Left renal pelvis (tissue), 4 donors: ENCODE measurements at places on chromosomes 5 and 9. TPM values are rescaled to one million over a fixed set of nuclear protein-coding genes. Genes with fewer than 3 reads are reported as not detected.

- DNase-seq = no peak
Measured at GRCh38 chr5:181040631-181040945, 522 bp downstream of the BTNL9 start.

The ZNF883 gene
- polyA plus RNA-seq = 13.1 TPM

- no peak for DNase-seq
Measured at GRCh38 chr9:137428841-137429545, 5.8 kb downstream of the NOXA1 start.

DNA sequence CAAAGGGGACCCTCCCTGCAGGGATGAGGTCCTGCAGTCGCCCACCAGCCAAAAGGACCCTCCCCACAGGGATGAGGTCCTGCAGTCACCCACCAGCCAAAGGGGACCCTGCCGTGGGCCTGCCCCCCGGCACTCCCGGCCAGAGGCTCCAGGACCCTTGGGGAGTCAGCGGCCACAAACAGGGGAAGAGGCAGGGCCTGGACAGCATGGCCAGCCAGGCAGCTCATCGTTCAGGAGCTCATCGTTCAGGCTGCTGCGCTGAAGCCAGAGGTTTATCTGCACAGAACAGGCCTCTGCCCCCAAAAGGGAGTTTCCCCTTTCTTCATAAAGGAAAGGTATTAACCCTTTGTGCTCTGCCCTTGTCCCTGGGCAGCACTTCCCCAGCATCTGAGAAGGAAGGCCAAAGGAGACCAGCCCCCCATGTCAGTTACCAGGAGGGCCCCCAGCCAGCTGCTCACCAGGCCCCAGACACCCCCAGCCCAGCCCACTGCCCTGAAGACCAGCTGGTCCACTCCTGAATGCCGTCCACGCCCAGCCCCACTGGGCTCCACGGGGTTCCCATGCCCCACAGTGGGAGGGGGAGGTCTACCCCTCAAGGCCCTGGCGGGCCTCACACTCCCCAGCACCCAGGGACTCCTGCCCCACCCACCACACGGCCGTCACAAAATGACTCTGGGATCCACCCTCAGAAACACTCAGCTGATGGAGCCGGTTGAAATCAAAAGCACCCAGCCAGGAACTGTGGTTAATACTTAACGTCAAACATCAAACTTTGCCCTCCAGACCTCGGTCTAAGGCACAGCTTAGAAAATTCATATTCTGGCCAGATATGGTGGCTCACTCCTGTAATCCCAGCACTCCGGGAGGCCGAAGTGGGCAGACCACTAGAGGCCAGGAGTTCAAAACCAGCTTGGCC is 6.3 kb downstream of the SLC12A7 start:
- DNase-seq = no peak

GRCh38 chr5:101626572-101626971 is 669.5 kb downstream of the SLCO4C1 start:
- no peak for DNase-seq

DNA sequence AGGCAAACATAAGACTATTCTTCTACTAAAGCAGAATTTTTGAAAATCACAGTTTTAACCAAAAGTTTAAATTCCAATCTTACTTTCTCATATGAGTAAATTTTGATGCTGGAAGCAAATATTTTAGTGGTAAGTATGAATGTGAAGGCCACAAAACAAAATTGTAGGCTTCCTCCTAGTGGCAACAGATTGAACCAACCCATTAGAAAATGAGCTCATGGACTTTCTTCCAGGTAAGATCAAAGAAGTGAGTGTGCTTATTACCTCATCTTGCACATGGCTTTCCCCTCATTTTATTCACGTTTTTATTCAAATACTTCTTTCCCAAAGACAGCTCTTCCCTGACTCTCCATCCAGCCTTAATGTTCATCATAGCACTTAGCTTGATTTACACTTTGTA is 16.5 kb upstream of the RLN2 start:
- DNase-seq = no peak

- no peak for DNase-seq
Measured at GRCh38 chr9:109708451-109708945, 71.5 kb upstream of the PALM2AKAP2 start.

DNA sequence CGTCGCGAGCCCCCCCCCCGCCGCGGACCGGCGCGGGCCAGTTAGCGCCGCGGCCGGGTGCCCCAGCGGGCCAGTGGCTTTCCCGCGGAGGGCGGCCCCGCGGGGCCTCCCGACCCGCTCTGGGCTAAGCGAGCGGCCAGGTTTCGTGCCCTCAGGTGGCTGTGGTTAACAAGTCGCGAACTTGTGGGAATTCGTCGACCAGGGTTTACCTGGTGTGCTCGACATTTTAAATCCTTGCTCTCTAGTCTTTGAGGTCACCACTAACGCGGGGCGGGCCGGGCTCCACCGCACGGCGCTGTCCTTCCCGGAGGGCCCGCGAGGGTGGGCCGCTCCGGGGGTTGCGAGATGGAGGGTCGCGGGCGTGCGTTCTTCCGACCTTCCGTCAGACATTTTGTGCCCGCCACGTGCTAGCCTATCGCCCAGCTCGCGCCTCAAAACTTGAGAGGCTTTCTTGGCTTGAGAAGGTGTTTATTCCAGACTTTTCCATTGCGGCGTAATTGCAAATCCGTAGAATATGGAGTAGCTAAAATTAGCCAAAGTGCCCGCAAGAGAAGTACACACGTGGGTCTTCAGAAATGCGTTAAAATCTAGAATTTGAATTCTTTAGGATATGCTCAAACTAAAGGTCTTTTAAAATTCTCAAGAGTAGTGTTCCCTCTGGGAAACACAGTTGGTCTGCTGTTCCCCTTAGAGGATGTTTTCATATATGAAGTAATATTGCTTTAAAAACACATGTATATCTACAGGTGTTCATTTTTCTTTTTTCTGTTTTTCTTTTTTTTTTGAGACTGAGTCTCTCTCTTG is 2.1 kb downstream of the ANP32B start:
- DNase-seq = no peak

The RASGRF2 gene
- polyA plus RNA-seq = 2.2 TPM

The ZNF300 gene
- 39.6 TPM for polyA plus RNA-seq

The HMMR gene
- 28.8 TPM for polyA plus RNA-seq

The MARCOL gene
- not detected for polyA plus RNA-seq

The PPP3R2 gene
- 0.04 TPM for polyA plus RNA-seq

GRCh38 chr5:141155540-141156374 is 5.9 kb downstream of the PCDHB6 start:
- DNase-seq = no peak
